GM10248 (cell line): ENCODE measurements at places on chromosomes 12 and 14.

GRCh38 chr12:109847142-109847735 is 14.0 kb upstream of the TRPV4 start:
- DNase-seq, result no peak

- no peak for DNase-seq
These were observed 50.2 kb upstream of the ELK3 start for GRCh38 chr12:96143827-96144565.

- peak; percentile 37 for DNase-seq
These were observed 92.7 kb upstream of the PRMT8 start for GRCh38 chr12:3398196-3398789.

- DNase-seq, result no peak
These were observed 873.2 kb downstream of the NRXN3 start for GRCh38 chr14:79043194-79043889.

DNA sequence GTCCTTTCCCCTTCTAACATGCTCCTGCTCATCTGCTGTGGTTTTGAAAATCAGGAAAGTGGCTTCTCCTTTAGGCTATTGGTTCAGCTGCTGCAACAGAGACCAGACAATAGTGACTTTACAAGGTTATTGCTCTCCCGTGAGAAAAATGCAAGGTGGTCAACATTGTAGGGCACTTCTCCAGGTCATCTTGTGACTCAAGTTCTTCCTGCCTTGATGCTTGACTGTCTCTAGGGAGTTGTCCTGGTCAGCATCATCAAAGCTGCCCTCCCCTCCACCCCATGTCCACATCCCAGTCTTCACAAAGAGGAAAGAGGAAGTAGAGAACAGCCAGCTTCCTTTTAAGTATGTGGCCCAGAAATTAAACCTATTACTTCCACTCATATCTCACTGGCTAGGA is 3.9 kb upstream of the TMEM63C start:
- no peak for DNase-seq

- DNase-seq, result no peak
These were observed 11.1 kb downstream of the BAG5 start for GRCh38 chr14:103551338-103551762.

- no peak for DNase-seq
These were observed 183.6 kb downstream of the MED13L start for GRCh38 chr12:116093915-116094314.

- peak; percentile 48 for DNase-seq
These were observed 22.0 kb downstream of the TTC9 start for GRCh38 chr14:70663707-70664179.

- DNase-seq, result no peak
These were observed 244.9 kb upstream of the PDE3A start for GRCh38 chr12:20123465-20123864.

DNA sequence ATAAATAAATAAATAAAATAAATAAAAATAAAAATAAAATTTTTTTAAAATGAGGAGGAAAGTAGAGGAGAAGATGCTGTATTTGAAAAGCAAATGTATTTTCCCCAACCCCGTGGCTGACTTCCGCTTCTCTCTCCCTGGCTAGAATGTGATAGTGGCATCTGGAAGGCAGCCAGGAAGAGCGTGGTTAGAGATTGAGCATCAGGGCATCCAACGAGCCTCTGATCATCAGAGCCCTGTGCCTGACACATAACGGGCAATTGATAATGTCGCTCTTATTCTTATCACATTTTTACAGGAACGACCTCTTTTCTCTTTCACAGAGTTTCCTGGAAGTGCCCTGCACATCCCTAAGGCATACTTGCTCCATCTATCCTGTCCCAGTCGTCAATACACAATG is 496.9 kb upstream of the TMEM132C start:
- DNase-seq, result no peak

GRCh38 chr12:132814232-132814631 is 14.4 kb downstream of the GOLGA3 start:
- DNase-seq, result no peak

DNA sequence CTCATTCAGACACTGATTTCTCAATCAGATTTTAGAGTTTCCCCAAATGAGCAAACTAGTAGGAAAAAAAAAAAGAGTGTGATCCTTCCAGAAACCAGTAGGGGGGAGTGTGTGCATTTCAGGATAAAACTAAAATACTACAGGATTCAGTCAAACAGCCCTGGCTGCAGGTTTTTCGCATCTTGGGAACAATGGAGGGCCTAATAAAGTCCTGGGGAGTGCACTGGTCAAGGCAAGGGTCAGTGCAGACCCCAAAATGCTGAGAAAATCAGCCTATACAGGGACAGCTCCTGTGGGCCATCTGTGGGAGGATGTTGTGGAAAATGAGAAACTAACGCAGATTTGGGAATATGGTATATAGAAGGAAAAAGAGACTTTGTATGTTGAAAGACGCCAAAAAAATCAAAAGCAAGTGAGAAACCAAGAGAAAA is 22.2 kb upstream of the ABCD4 start:
- DNase-seq, result peak; percentile 52

- peak; percentile 46 for DNase-seq
These were observed 47.7 kb downstream of the CIT start for GRCh38 chr12:119829439-119829838.

- no peak for DNase-seq
These were observed 1.1 kb downstream of the AMDHD1 start for GRCh38 chr12:95944108-95944704.
